CD4-positive, alpha-beta T cell treated with Interleukin-4 for 1 hour (primary cell): ENCODE measurements at places on chromosomes 7 and 10.

DNA sequence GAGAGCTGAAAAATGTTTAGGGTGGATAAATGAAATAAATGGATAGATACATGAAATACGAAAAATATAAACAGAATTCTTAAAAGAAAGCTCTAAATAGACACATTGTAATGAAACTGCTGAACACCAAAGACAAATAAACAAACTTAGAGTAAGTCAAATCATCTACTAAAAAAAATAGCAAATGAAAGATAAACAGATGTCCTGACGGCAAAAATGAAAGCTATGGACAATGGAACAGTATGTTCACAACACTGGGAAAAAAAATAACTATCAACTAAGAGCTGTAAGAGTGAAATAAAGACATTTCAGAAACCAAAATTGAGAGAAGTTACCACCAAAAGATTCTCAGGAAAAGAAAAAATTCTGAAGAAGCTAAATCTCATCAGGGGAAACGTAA is 106.1 kb downstream of the SGMS1 start:
- no peak for DNase-seq

DNA sequence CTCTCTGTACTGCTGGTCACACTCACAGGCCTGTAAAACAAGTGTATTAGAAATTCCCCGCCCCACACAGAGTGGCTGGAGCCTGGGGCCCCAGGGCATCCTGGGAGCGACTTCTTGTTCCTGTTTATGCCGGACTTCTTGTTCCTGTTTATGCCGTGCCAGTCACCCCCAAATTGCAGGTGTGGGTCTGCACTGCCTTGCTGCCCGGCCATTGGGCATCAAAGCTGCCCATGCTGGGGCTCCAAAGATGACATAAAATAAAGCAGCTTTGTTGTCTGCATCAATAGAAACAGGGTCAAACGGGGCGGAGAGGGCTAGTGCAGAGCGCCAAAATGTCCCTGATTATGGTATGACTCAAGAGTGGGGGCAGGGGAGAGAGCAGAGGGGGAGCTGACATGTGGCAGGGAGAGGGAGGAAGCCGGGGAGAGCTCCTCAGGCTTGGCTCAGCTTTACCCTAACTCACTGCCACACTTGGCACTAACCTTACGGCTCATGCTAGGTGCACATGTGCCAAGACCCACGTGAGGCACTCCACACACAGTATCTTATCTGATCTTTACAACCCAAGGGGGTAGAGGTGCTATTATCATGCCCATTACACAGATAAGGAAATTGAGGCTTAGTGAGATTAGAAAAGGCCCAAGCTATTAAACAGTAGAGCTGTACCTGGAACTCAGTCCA is 98.4 kb downstream of the PIP4K2A start:
- peak; percentile 73 for DNase-seq

DNA sequence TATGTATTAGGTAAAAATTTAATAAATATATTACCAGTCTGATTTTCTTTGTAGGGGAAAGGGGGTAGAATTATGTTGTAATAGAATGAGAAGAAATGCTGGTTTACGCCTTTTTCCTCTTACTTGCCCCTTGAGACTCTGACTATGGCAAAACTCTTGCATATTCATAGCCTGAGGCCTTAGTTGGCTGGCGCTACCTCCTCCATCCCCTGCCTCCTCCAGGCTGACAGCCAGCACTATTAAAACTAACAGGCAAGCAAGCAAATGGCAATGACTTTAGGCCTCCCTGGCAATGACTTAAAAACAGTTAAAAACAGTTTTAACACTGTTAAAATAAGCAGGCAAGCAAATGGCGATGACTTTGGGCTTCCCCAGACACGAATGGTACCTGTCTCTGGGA is 14.4 kb downstream of the PKD2L1 start:
- no peak for DNase-seq

GRCh38 chr7:36238138-36238537 is 85.1 kb downstream of the EEPD1 start:
- DNase-seq: no peak

DNA sequence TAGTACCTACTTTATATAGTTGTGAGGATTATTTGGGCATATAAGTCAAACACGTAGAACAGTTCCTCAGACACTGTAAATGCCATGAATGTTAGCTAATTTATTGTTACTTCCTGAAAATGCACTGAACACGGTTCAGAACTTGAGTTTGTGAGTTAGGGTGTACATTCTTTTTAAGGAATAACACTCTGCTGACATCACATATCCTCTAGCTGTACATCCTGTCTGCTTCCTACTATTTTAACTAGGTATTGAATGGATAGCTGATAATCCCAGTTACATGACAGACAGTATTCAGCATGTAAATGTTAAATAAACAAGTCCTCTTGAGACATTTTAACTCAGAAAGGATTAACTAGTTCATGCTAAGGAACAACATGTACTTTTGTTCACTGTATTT is 16.0 kb downstream of the SAMD8 start:
- no peak for DNase-seq

- DNase-seq: no peak
Measured at GRCh38 chr10:73645251-73645650, 4.0 kb upstream of the MYOZ1 start.

GRCh38 chr10:67618116-67618515 is 77.9 kb downstream of the CTNNA3 start:
- no peak for DNase-seq

- no peak for DNase-seq
Measured at GRCh38 chr7:1639071-1639470, 31.0 kb upstream of the ELFN1 start.

GRCh38 chr10:34651416-34652195 is 163.5 kb downstream of the PARD3 start:
- DNase-seq: no peak

GRCh38 chr7:111801277-111801676 is 239.0 kb upstream of the IMMP2L start:
- no peak for DNase-seq

DNA sequence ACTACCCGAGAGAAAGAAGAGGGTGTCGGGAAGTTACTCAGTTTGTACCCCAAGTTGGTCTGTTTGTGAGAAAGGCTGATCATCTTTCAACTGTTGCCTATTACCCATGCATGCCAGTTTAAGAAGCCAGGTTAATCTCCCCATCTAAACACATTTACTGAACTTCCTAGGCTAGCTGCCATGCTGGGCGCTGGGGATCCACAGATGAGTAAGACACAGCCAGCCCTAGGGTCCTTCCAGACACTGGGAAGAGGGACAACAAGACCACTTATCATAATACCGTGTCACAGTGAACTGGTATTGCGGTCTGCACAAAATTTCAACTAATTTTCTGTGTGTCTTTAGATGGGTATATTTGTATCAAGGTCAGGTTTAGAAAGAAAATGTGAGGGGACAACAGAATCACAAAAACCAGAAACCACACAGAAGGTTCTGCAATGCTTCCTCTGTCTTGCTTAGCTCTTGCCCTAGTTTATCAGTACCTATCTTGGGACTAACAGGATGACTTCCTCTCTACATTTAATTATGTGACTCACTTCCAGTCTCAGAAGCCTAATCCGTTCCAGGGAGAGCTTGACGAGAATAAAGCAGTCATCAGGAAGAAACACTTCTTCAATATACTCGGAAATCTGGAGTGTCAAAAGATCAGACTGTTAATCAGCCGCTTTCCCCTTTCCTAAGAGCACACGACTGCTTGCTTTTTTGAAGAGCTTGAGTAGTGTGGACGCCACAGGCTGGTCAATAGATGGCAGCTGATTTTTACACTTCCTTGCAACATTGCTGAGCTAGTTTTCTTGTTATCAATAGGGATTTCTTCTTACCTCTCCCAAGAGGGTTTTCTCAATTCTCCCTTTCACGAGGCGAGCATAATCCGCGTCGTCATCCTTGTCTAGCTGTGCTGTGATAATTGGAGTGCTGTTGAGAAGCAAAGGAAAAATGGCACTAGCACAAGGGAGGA is 45.7 kb downstream of the POLR3A start:
- no peak for DNase-seq

GRCh38 chr10:119344381-119344780 is 137.0 kb downstream of the GRK5 start:
- no peak for DNase-seq

GRCh38 chr10:2990764-2991163 is 76.6 kb upstream of the PFKP start:
- DNase-seq: no peak

DNA sequence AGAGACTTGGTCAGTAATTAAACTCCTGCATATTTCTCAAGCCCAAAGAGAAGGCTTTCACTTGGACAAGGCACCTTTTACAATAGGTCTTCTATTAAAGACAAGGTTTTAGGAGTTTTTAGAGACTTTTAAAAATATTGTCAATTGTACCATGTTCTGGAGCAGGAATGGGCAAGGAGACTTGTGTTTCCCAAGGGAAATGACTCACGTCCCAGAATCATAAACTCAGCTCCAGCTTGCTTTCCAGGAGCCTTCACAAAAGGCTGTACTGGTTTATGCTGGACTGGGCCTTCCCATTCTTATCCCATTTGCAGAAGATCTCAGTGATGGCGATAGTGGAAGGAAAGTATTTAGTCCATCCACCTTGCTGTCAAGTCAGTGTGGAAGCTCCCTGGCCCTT is 7.8 kb upstream of the GLI3 start:
- no peak for DNase-seq

DNA sequence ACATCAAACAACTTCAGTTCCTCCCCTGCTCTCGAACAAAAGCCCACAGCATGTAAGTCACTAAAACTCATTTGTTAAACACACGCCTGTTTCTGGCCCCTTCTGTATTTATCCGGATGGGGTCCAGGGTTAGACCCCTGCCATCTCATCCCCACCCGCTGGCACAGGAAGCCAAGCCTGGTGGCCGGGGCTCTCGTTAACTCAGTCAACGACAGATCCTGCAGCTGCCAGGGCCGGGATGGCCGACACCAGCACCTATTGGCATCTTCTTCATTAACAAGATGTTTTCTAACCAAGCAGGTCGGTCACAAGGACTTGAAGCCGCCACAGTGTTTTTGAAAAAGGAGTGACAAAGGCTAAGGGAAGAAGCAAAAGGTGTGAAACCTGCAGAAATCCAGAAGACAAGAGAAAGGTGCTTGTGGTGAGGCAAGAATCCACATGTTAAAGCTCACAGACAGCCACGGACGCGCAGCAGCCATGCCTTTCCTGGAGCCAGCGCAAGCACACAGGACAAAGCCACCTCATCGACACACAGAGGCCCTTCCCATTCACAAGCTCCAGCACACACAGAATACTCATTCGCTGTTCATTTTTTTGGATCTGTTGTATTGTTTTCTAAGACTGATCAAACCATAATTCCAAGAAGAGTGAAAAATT is 202.7 kb downstream of the DIP2C start:
- DNase-seq: no peak
